ENCODE measurements at places on chromosomes 7 and 10. TPM values are rescaled to one million over a fixed set of nuclear protein-coding genes. Genes with fewer than 3 reads are reported as not detected.

Gene PSD
- 0.72 TPM for total RNA-seq

Gene AKR1C4
- not detected for total RNA-seq

Gene GARIN1A
- under 0.01 TPM for total RNA-seq

Gene SPDYE18
- not detected for total RNA-seq

Gene LRIT1
- not detected for total RNA-seq

Gene NKX2-3
- total RNA-seq, result not detected

Gene GDF2
- not detected for total RNA-seq

Gene BCL7B
- total RNA-seq, result 33.2 TPM

Gene IKZF1
- total RNA-seq, result not detected

Gene CDH23
- total RNA-seq, result 0.18 TPM

Gene PIP
- total RNA-seq, result 0.32 TPM

Gene CALHM2
- 87.0 TPM for total RNA-seq

Gene CCDC3
- 12.2 TPM for total RNA-seq

Gene EPDR1
- total RNA-seq, result 27.7 TPM

Gene GLI3
- total RNA-seq, result 3.1 TPM

Gene VAX1
- not detected for total RNA-seq

Gene TLX1
- not detected for total RNA-seq

Gene PGAM2
- total RNA-seq, result not detected

Gene MMD2
- not detected for total RNA-seq

Gene STEAP1B
- total RNA-seq, result 1.8 TPM

Gene HKDC1
- 0.18 TPM for total RNA-seq

Gene MORN4
- total RNA-seq, result 9.6 TPM

Gene DKK1
- total RNA-seq, result 229 TPM

Gene TAS2R41
- total RNA-seq, result not detected

Gene MACROH2A2
- total RNA-seq, result 7.6 TPM

Gene ADCY1
- total RNA-seq, result 0.49 TPM

Gene LBX1
- under 0.01 TPM for total RNA-seq

Gene CPEB3
- 0.65 TPM for total RNA-seq

Gene SPDYE3
- not detected for total RNA-seq

Gene ADAMTS14
- 1.3 TPM for total RNA-seq

Gene CRYGN
- total RNA-seq, result not detected

Gene FAM24B
- total RNA-seq, result not detected

Gene IQUB
- total RNA-seq, result under 0.01 TPM

Gene TET1
- total RNA-seq, result 2.6 TPM

Gene IL2RA
- not detected for total RNA-seq

Gene TACC2
- total RNA-seq, result 7.9 TPM

Gene LEP
- total RNA-seq, result 0.16 TPM

Gene CRTAC1
- total RNA-seq, result not detected

Gene MMRN2
- total RNA-seq, result 6.8 TPM
